ENCODE measurements at places on chromosomes 7 and 10. TPM values are rescaled to one million over a fixed set of nuclear protein-coding genes. Genes with fewer than 3 reads are reported as not detected.

The IDI2 gene
- total RNA-seq = not detected

The CNPY1 gene
- not detected for total RNA-seq

The MALRD1 gene
- 2.7 TPM for total RNA-seq

The WASHC2A gene
- total RNA-seq = 47.1 TPM

The CHAT gene
- not detected for total RNA-seq

The CYP2C19 gene
- total RNA-seq = 0.20 TPM

The PIK3AP1 gene
- total RNA-seq = 22.0 TPM

The MLXIPL gene
- 12.1 TPM for total RNA-seq

The KIAA1549 gene
- 10.2 TPM for total RNA-seq
